ENCODE measurements at places on chromosomes 16 and 17. TPM values are rescaled to one million over a fixed set of nuclear protein-coding genes. Genes with fewer than 3 reads are reported as not detected.
A peak's percentile ranks its signal among the peaks of the same experiment; 100 is the strongest.

Gene AANAT
- total RNA-seq: not detected

Gene CTRL
- 0.66 TPM for total RNA-seq

Gene CDT1
- total RNA-seq: 50.0 TPM

DNA sequence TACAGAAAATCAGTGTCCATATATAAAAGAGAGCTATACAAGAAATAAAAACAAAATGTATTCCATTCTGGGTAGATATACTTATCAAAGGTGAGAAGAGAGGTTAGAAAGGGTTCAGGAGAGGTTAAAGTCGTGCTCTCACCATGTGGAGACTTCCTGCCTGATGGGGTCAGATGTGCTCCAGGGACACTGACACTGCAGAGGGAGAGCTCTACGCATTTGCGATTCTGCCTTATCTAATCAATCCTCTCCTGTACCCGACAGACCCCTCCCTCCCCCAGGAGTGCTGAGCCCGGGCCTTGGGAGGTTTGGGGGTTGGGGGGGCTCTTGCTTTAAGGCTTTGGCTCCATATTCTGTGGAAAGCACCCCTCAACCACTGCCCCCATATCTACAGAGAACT is 16.6 kb upstream of the SLC5A11 start:
- H3K27me3 ChIP-seq: no peaks in the 10 kb centered on the region
- peaks cover 36% of the 10 kb centered on the region for H3K36me3 ChIP-seq
- no peaks in the 10 kb centered on the region for H3K4me1 ChIP-seq
- no peak overlapping the region for H3K27ac ChIP-seq
- DNase-seq: peak; percentile 49
- H3K4me3 ChIP-seq: no peak overlapping the region

GRCh38 chr16:70781800-70782199 is 19.2 kb downstream of the VAC14 start:
- peaks cover 87% of the 10 kb centered on the region for H3K36me3 ChIP-seq
- DNase-seq: no peak
- H3K27me3 ChIP-seq: no peaks in the 10 kb centered on the region
- H3K4me1 ChIP-seq: no peaks in the 10 kb centered on the region
- no peak overlapping the region for H3K27ac ChIP-seq

- no peaks in the 10 kb centered on the region for H3K4me1 ChIP-seq
- DNase-seq: no peak
- no peak overlapping the region for H3K4me3 ChIP-seq
- no peaks in the 10 kb centered on the region for H3K36me3 ChIP-seq
- no peak overlapping the region for H3K27ac ChIP-seq
Observed at GRCh38 chr17:63370696-63371095, 75.4 kb downstream of the CYB561 start.

DNA sequence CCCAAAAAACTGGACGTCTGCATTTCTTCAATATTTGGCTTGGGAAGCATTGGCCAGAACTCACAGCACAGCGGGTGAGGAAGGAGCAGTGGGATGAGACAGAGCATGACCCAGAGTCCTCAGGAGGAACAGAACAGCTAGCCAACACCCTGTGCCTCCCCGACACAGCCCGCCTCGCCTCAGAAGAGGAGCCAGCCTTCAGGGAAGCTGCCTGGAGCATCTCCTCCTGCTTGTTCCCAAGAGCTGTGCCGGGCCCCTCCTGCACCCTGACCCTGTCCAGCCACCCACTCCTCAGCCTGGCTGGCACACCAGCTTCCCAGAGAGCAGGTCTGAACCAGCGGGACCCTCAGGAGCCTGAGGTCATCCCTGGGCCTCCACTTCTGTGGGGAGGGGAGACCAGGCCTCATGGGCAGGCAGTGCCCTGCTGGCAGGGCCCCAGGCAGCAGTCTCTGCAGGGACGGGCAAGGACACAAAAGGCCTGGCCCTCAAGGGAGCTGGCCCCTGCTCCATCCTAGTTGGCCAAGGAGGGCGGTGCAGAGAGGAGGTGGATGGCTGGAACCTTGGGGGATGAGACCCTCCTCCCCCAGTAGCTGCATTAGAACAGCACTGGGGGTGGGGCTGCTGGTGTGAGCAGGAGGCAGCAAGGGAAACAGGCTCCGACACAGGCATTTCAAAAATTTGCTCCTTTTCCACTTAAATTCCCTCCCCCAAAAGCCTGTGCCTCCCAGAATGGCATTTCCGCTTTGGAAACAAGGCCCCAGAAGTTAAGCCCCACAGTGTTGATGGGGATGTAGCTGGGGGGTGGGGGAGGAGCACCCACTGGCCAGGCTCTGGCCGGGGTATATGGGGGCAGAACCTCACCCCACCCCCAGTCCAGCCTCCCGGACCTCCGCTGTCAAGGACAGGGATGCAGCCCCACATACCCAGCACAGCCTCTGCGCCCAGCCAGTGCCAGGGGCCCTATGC is 1.8 kb upstream of the BCAR1 start:
- peak; percentile 95 for DNase-seq
- H3K36me3 ChIP-seq: no peaks in the 10 kb centered on the region
- H3K4me1 ChIP-seq: peaks cover 29% of the 10 kb centered on the region
- H3K27me3 ChIP-seq: no peaks in the 10 kb centered on the region
- H3K4me3 ChIP-seq: no peak overlapping the region
- peak overlapping the region; percentile 53 for H3K27ac ChIP-seq

GRCh38 chr17:73224663-73225305 is 31.9 kb downstream of the COG1 start:
- no peak overlapping the region for H3K4me3 ChIP-seq
- no peak overlapping the region for H3K27ac ChIP-seq
- peaks cover 23% of the 10 kb centered on the region for H3K36me3 ChIP-seq
- H3K4me1 ChIP-seq: peaks cover 11% of the 10 kb centered on the region
- no peak for DNase-seq

DNA sequence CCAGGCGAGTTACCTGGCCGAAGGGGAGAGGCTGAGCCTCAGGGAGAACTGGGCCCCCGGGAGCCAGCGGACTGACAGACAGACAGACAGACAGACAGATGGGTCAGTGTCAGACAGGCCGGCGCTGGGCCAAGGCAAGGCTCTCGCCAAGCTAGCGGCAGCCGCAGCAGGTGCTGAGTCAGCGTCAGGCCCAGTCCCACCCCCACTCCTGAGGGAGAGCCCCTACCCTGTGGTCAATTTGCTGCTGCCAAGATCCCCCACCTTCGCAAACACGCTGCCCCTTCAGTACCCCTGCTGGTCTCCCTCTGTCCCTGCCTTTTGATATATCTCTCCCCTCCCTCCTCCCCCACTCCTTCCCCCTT is 1.5 kb downstream of the FGF11 start:
- DNase-seq: peak; percentile 89
- peak overlapping the region; percentile 91 for H3K4me3 ChIP-seq
- peak overlapping the region; percentile 96 for H3K27ac ChIP-seq
- H3K4me1 ChIP-seq: peaks cover 3% of the 10 kb centered on the region

DNA sequence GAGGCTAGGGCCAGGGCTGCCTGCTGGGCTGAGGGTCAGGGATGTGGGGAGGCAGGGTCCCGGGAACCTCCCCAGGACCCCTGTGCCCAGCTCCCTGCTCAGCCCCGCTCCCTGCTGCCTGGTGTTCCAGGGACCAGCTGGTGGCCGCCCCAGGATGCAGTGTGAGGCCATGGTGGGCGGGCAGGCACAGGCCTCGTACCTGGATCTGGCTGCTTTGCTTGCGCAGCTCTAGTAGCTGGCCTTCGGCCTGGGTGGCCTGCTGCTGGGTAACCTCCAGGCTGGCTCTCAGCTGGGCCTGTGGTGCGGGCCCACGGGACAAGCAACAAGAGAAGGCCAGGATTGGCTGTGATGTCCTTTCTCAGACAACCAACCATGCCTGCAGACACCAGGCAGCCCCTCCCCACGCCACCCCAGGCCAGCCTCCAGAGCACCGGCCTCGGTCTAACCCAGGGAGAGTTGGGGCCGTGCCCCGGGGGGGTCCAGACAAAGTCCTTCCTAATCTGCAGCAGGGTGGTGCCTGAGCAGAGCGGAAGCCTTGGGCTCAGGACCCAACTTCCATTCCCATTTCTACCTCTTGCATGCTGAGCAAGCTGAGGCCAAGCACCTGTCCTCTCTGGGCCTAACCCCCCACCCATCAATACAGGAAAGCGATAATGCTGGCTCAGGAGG is 4.1 kb downstream of the TRIM65 start:
- peaks cover 18% of the 10 kb centered on the region for H3K36me3 ChIP-seq
- peaks cover 12% of the 10 kb centered on the region for H3K4me1 ChIP-seq
- no peak for DNase-seq
- no peaks in the 10 kb centered on the region for H3K27me3 ChIP-seq
- no peak overlapping the region for H3K27ac ChIP-seq
- H3K4me3 ChIP-seq: no peak overlapping the region

Measured in endodermal cell (in vitro differentiated cells).